ENCODE measurements at places on chromosomes 3 and 15. TPM values are rescaled to one million over a fixed set of nuclear protein-coding genes. Genes with fewer than 3 reads are reported as not detected.

Gene MCTP2
- total RNA-seq, result 18.3 TPM

Gene EHHADH
- 12.1 TPM for total RNA-seq

Gene FYTTD1
- total RNA-seq, result 76.8 TPM

Gene DAZL
- not detected for total RNA-seq

Gene TRH
- not detected for total RNA-seq

Gene GOLGA6L9
- total RNA-seq, result 1.8 TPM

Gene SPG21
- total RNA-seq, result 64.9 TPM

Data from SK-MEL-5 (cell line).